ENCODE measurements at places on chromosomes 3 and 15. TPM values are rescaled to one million over a fixed set of nuclear protein-coding genes. Genes with fewer than 3 reads are reported as not detected.

The GAP43 gene
- total RNA-seq, result under 0.01 TPM

The COL7A1 gene
- 36.7 TPM for total RNA-seq

The IL16 gene
- total RNA-seq, result 5.0 TPM

The GHSR gene
- total RNA-seq, result not detected

The ADIPOQ gene
- total RNA-seq, result not detected

The TLE3 gene
- total RNA-seq, result 16.5 TPM

The PSMA4 gene
- total RNA-seq, result 195 TPM

The GOLGA8S gene
- total RNA-seq, result under 0.01 TPM

The ANP32A gene
- 46.2 TPM for total RNA-seq

The GREM1 gene
- 364 TPM for total RNA-seq

The LRRIQ4 gene
- under 0.01 TPM for total RNA-seq

The ARHGAP11A gene
- 13.1 TPM for total RNA-seq

The CCR9 gene
- total RNA-seq, result not detected

The TLR9 gene
- total RNA-seq, result under 0.01 TPM

The LRRC3B gene
- total RNA-seq, result not detected

The KBTBD13 gene
- total RNA-seq, result not detected

The SLC6A11 gene
- total RNA-seq, result not detected

The GCNT3 gene
- 0.26 TPM for total RNA-seq

The FBXW12 gene
- not detected for total RNA-seq

The ANKRD63 gene
- total RNA-seq, result not detected

The PCCB gene
- 81.4 TPM for total RNA-seq

The KATNBL1 gene
- 35.0 TPM for total RNA-seq

The PLSCR4 gene
- 36.7 TPM for total RNA-seq

The FEZF2 gene
- not detected for total RNA-seq

The GMPPB gene
- 13.6 TPM for total RNA-seq

The CAMKV gene
- total RNA-seq, result not detected

The GPR62 gene
- total RNA-seq, result under 0.01 TPM

The GJD2 gene
- total RNA-seq, result not detected

The UPK1B gene
- not detected for total RNA-seq

The SMAD6 gene
- 8.9 TPM for total RNA-seq

The PLCB2 gene
- under 0.01 TPM for total RNA-seq

The LEKR1 gene
- total RNA-seq, result 0.26 TPM

The ALDH1A2 gene
- total RNA-seq, result 7.7 TPM

The SCN5A gene
- 0.50 TPM for total RNA-seq

The WDR49 gene
- total RNA-seq, result 0.26 TPM

The PRR20G gene
- not detected for total RNA-seq

The SAMD7 gene
- not detected for total RNA-seq

The SLC12A1 gene
- total RNA-seq, result not detected

The INSYN1 gene
- total RNA-seq, result 1.3 TPM

The TMC3 gene
- not detected for total RNA-seq

The DZIP1L gene
- total RNA-seq, result 16.9 TPM

The ZNF502 gene
- total RNA-seq, result 5.4 TPM

The IMPG2 gene
- total RNA-seq, result 0.33 TPM

The KCNAB1 gene
- total RNA-seq, result 0.33 TPM

The CHST13 gene
- under 0.01 TPM for total RNA-seq

The CPLX3 gene
- total RNA-seq, result not detected

The HHLA2 gene
- not detected for total RNA-seq
